ENCODE measurements at places on chromosomes 1 and 21. TPM values are rescaled to one million over a fixed set of nuclear protein-coding genes. Genes with fewer than 3 reads are reported as not detected.

TRIM67 gene
- 0.03 TPM for total RNA-seq

FCN3 gene
- not detected for total RNA-seq

MTARC2 gene
- total RNA-seq = 1.2 TPM

TEDDM1 gene
- not detected for total RNA-seq

SLC50A1 gene
- total RNA-seq = 57.4 TPM

CRYZL1 gene
- 7.7 TPM for total RNA-seq

DEPDC1 gene
- total RNA-seq = 27.6 TPM

UMODL1 gene
- total RNA-seq = not detected

LCE3D gene
- total RNA-seq = not detected

DAB1 gene
- total RNA-seq = not detected

SAMD13 gene
- 5.9 TPM for total RNA-seq

TCHHL1 gene
- total RNA-seq = not detected

RGSL1 gene
- total RNA-seq = not detected

SLC9C2 gene
- not detected for total RNA-seq

LCE3E gene
- total RNA-seq = not detected

HOOK1 gene
- not detected for total RNA-seq

SH2D5 gene
- total RNA-seq = 3.7 TPM

UBXN10 gene
- total RNA-seq = 0.08 TPM

LRRC8D gene
- 46.0 TPM for total RNA-seq

TTC22 gene
- total RNA-seq = not detected

FAM167B gene
- total RNA-seq = 50.6 TPM

LMX1A gene
- total RNA-seq = not detected

CYP2J2 gene
- 0.98 TPM for total RNA-seq

All from SK-MEL-5 (cell line).